CD4-positive, alpha-beta T cell treated with Interleukin-6 at 100 ng/mL for 8 hours (primary cell): ENCODE measurements at places on chromosomes 12 and 14.

DNA sequence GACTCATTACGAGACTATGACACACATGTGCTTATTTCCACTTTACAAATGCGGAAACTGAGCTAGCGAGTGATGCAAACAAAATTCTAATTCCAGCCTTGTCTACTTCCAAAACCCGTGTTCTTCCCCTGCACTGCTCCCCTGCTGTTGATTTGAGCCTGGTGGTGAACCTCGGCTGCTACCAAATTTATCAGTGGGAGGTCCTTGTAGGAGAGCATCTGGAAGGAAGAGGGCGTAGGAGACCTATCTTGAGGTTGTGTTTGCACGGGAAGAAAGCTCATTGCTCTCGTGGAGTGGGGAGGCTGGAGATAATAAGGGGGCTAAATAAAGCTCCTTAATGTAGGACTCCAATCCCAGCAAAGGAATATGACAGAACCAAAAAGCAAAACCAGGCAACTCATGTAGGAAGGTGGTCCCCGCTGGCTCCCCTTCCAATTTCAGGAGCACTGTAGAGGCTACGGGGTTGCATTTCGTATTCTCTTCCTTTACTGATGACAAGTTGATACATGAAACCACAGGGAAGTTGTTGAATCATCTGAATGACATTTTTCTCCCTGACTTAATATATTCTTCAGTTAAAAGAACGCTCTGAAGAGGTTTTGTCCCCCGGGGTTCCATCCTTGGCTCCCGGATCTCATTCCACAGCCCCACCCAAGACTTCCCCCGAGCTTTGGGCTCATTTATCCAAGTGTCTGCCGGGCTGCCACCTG is 52.6 kb downstream of the FZD10 start:
- no peak for DNase-seq

DNA sequence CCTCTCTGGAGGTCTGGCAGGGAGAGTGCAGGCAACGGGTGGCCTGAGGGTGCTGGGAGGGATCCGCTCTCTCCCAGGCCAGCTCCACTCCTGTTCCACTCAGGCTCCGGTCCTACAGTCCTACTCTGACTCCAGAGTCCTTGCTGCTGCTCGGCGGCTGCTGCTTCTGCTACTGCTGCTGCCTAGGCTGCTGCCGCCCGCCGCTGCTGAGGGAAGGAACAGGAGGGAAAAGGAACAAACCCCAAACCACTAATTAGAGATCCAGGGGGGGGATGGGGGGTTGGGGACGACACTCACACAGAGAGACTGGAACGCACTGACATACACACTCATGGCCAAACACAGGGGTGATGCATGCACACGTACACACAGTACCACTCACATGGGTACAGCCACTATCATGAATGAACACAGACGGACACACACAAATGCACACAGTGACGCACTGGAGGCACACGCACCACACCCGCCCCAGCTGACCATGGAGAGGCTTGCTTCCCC is at the start of gene SP7:
Gene SP7 (minus strand): TSS at position 174 of the 501 bp plus-strand sequence. CDS start 708 bp downstream, outside the sequence.
- DNase-seq = no peak

GRCh38 chr14:59275668-59276067 is 87.2 kb downstream of the DAAM1 start:
- peak; percentile 13 for DNase-seq

GRCh38 chr12:46184798-46185595 is 83.8 kb downstream of the SLC38A1 start:
- no peak for DNase-seq

DNA sequence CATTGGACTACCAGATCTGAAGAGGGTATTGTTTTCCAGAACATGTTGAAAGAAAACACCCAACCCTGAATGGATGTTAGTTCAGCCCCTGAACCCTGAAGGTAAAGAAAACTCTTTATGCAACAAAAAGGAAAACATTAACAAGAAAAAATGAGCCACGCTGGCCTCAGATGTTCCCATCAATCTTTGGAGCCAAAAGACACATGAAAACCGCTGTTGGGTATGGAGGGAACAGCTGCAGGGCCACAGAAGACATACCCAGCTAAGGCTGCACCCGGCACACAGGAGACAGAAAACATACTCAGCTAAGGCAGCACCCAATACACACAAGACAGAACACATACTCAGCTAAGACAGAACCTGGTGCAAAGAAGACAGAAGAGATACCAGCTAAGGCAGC is 51.3 kb upstream of the GALNT9 start:
- DNase-seq = no peak

DNA sequence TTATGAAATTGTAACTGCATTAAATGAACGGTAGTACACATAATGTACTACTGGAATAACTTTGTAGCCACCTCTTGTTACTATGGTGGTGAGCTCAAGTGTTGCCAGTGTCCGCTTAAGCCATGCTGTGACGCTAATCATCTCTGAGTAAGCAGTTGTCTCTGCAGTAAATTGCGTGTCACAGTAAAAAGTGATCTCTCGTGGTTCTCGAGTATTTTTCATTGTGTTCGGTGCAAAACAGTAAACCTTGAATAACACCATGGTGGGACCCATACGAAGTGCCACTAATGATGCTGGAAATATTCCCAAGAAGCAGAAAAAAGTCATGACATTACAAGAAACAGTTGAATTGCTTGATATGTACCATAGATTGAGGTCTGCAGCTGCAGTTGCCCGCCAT is 524.8 kb downstream of the SOX5 start:
- no peak for DNase-seq

GRCh38 chr14:94387051-94388026 is 1.1 kb downstream of the SERPINA1 start:
- no peak for DNase-seq

- no peak for DNase-seq
Measured at GRCh38 chr12:53096089-53096741, 1.3 kb upstream of the IGFBP6 start.
